ENCODE measurements at places on chromosomes 5 and 9. TPM values are rescaled to one million over a fixed set of nuclear protein-coding genes. Genes with fewer than 3 reads are reported as not detected.

Gene SETX
- total RNA-seq: 22.2 TPM

Gene PPP2CA
- total RNA-seq: 270 TPM

Gene F2RL1
- 215 TPM for total RNA-seq

Gene TAL2
- 0.45 TPM for total RNA-seq

Gene SHISAL2B
- total RNA-seq: not detected

Gene SHLD3
- 3.0 TPM for total RNA-seq

Gene AJM1
- 4.6 TPM for total RNA-seq

Gene ATP6V0E1
- 311 TPM for total RNA-seq

Gene MARCHF11
- total RNA-seq: not detected

Gene ANKRD34B
- 0.05 TPM for total RNA-seq

Gene PLAC8L1
- total RNA-seq: 0.38 TPM
